GM23248 (cell line): ENCODE measurements at places on chromosomes 7 and 10. TPM values are rescaled to one million over a fixed set of nuclear protein-coding genes. Genes with fewer than 3 reads are reported as not detected.

Gene DDX56
- 54.3 and 70.5 TPM in 2 replicates for total RNA-seq

Gene GPRIN2
- not detected in 2 replicates for total RNA-seq

Gene TMEM225B
- not detected in 2 replicates for total RNA-seq

Gene BICC1
- total RNA-seq = 80.5 and 86.8 TPM in 2 replicates

Gene SPDYE11
- not detected in 2 replicates for total RNA-seq

Gene ACSL5
- total RNA-seq = 1.8 and 3.2 TPM in 2 replicates

Gene AFAP1L2
- total RNA-seq = not detected in 2 replicates

Gene RAPGEF5
- 0.86 and 1.0 TPM in 2 replicates for total RNA-seq

Gene GNAT3
- total RNA-seq = not detected in 2 replicates

Gene MET
- 62.3 and 68.8 TPM in 2 replicates for total RNA-seq

Gene RNF148
- 0.25 TPM in 1 of 2 replicates, not detected in the other for total RNA-seq

Gene DHTKD1
- total RNA-seq = 8.2 and 9.2 TPM in 2 replicates

Gene CALHM2
- 62.6 and 74.3 TPM in 2 replicates for total RNA-seq

Gene VWC2
- total RNA-seq = not detected in 2 replicates

Gene MCU
- 29.5 and 57.7 TPM in 2 replicates for total RNA-seq

Gene HOXA9
- 32.1 and 43.7 TPM in 2 replicates for total RNA-seq

Gene MBL2
- not detected in 2 replicates for total RNA-seq

Gene DPP6
- not detected in 2 replicates for total RNA-seq

Gene MTPN
- 145 and 159 TPM in 2 replicates for total RNA-seq

Gene PCDH15
- total RNA-seq = not detected in 2 replicates

Gene MKX
- 41.4 and 44.1 TPM in 2 replicates for total RNA-seq

Gene SFRP5
- total RNA-seq = not detected in 2 replicates

Gene ERVW-1
- total RNA-seq = not detected in 2 replicates

Gene ADAM12
- 127 and 141 TPM in 2 replicates for total RNA-seq

Gene GATAD1
- total RNA-seq = 20.1 and 21.4 TPM in 2 replicates

Gene ZNF487
- total RNA-seq = 6.3 and 11.0 TPM in 2 replicates

Gene VIPR2
- total RNA-seq = not detected in 2 replicates

Gene ITGB8
- total RNA-seq = 9.9 and 11.9 TPM in 2 replicates

Gene PRLHR
- not detected in 2 replicates for total RNA-seq

Gene ANKRD2
- total RNA-seq = not detected in 2 replicates

Gene PALS2
- 16.9 and 17.4 TPM in 2 replicates for total RNA-seq

Gene CUZD1
- total RNA-seq = 0.11 and 0.13 TPM in 2 replicates
